ENCODE measurements at places on chromosomes 12 and 14. TPM values are rescaled to one million over a fixed set of nuclear protein-coding genes. Genes with fewer than 3 reads are reported as not detected.

The FOXG1 gene
- polyA plus RNA-seq: 0.05 TPM

The HOXC12 gene
- not detected for polyA plus RNA-seq

The SYNDIG1L gene
- polyA plus RNA-seq: 0.05 TPM

- no peak for DNase-seq
Measured at GRCh38 chr12:42104087-42104486, 40.6 kb downstream of the GXYLT1 start.

The B4GALNT1 gene
- polyA plus RNA-seq: 2.1 TPM
